Suppressor macrophage (primary cell): ENCODE measurements at places on chromosomes 13 and 19.

- no peak for DNase-seq
Measured at GRCh38 chr13:111258637-111259036, 61.8 kb upstream of the TEX29 start.

GRCh38 chr19:58002384-58003173 is at the start of gene ZNF606:
Gene ZNF606, minus strand, starts transcription at chr19:58002820. Its CDS starts 1,501 bp downstream, at chr19:58001319.
- peak; percentile 90 for DNase-seq

DNA sequence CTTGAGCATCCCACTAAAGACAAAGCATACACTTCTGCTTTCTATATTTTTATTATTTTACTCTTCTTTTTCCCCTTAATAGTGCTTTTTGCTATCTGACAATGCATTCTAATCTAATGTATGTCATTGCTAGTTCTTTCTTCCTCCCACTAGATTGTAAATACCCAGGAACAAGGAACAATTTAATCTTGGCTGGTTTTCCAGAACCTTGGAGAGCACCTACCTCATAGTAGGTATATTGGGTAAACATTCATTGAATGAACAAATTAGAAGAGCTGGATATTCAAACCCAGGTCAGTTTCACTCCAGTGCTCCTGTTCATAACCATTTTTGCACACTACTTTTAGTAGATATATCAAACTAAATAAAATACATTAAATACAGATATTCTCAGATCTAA is 1617.6 kb upstream of the SLC10A2 start:
- DNase-seq = no peak

DNA sequence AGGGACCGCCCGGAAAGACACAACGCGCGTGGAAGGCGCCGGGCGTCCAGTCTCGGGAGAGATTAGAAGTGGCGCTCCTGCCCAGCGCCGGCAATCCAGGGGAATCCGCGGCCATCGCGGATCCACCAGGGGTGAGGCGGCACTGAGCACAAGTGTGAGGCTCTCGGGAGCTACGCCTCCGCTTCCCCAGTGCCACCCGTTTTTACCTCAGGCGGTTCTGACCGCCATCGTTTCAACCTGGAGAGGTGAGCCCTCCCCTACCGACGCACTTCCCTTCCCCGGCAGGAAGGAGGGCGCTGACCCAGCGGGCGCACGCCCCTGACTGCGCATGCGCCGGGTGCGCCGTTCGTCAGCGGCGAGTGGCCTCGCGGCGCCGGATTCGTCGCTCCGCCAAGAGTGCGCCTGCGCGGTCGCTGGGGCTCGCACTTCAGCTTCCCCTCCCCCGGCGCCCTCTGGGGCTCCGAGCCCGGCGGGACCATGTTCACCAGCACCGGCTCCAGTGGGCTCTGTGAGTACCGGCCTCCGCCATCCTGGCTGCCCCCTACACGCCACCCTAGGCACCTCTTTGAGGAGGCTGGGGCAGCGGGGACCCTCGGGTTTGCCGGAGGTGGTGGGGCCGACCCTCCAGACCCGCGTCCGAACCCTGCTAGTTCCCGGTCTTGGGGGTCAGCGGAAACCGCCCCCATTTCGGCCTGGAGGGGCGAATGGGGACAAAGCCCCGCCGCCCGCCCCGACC is at the start of gene UBAC2:
TSS of gene UBAC2 (plus strand) at position 423 of the 736 bp plus-strand sequence. CDS start at position 478, 55 bp downstream.
- peak; percentile 99 for DNase-seq

DNA sequence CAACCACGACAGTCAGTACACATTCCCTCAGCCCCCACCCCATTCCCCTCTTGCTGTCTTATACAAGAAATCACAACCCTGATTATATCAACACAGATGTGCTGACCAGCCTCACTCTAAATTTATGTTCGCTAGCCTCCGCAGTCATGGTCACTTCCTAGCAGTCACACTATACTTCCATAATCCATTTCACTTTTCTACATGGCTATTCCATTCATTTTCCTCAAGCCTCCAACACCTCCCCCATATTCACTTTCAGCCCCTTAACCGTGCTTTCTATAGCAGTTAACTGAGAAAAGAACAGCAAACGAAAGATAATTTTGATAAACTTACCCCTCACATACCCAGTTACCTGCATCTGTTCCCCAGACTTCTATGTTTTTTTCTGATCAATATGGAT is 8.4 kb downstream of the LSM14A start:
- DNase-seq = no peak

DNA sequence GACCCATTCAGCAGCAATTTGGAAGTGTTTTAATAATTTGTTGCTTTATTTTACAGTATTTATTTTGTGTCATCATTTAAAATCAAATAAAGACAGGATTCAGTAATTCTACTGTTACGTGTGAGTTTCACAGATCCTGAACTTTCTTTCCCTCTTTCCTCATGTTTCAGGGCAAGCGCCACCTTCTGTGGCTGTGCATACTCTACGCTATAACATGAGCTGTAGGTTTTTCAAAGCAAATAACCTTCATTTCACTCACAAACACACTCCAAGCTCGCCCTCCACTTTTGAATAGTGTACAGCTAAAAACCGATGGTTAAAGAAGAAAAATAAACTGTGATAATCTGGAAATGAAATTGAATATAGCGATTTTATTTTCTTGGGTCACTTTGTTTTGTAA is 753.3 kb downstream of the OLFM4 start:
- no peak for DNase-seq

GRCh38 chr19:3146677-3147100 is 10.9 kb downstream of the GNA15 start:
- peak; percentile 54 for DNase-seq

DNA sequence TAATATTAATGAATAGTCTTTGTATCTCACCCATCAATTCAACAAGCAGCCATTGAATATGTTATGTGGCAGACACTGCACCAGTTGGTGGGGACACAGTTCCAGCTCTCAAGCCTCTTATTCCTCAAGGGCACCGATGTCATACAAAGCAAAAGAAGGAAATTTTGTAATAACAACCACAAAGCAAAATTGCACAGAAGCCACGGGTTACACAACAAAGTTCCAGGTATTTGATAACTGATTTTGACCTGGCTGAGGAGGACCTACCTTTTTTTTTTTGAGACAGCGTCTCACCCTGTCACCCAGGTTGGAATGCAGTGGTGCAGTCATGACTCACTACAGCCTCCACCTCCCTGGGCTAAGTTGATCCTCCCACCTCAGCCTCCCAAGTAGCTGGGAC is 266.7 kb downstream of the FOXO1 start:
- peak; percentile 42 for DNase-seq

DNA sequence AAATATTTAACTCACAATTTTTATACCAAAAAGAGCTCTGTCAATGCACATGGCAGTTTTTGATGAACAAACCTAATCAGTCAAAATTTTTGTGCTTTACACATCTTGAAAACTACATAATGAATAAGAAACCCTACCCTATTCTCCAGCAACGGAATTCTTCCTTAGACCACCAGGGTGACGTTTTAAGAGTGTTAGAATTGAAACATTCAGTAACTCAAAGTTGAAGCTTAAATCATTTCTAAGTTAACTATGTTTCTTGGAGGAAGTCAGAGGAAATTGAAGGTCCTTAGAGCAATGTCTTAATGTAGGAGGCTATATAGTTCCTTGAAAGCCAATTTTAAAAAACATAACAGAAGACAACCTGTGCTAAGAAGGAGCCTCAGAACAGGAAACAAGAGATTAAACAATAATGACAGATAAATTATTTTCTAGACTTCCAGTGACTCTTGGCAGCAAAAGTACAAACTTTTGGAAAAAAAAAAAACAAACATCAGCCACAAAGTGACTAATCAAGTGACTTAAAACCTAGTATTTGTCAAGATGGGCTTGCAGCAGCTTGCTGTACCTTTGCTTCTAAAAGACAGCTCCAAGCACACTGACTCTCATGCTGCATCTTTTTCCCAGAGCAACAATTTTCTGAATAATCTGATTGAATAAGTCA is 6.2 kb downstream of the SPRY2 start:
- DNase-seq = no peak

DNA sequence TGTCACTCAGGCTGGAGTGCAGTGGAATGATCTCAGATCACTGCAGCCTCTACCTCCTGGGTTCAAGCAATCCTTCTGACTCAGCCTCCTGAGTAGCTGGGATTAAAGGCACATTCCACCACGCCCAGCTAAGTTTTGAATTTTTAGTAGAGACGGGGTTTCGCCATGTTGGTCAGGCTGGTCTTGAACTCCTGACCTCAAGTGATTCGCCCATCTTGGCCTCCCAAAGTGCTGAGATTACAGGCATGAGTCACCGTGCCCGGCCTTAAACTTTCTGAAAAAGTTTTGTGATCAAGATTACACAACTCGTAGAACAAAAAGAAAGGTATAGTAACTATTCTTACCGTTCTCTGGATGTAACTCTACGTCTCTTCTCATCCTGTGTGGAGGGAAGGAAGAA is 21.2 kb downstream of the DNMT1 start:
- no peak for DNase-seq

DNA sequence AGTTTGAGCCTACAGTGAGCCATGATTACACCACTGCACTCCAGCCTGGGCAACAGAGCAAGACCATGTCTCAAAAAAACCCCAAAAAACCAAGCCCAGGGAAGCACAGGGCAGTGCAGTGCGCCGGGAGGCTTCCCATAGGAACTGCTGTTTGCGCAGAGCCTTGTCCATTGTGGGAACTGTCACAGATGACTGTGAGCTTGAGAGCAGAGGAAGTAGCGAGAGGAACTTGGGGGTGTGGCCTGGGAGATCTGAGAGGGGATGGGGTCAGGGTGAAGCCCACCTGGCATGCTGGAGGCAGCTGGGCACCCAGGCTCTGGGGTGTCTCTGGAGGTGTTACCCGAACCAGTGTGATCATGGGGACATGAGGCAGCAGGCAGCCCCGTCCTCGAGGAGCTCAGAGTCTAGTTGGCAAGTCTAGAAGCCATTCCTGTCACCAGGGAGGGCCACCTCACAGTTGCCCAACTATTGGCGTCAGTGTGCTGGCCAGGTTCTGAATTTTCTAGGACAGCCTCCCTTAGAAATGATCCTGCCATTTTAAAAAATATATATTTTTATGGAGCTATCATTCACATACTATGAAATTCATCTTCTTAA is 10.4 kb downstream of the KDM4B start:
- DNase-seq = peak; percentile 56

DNA sequence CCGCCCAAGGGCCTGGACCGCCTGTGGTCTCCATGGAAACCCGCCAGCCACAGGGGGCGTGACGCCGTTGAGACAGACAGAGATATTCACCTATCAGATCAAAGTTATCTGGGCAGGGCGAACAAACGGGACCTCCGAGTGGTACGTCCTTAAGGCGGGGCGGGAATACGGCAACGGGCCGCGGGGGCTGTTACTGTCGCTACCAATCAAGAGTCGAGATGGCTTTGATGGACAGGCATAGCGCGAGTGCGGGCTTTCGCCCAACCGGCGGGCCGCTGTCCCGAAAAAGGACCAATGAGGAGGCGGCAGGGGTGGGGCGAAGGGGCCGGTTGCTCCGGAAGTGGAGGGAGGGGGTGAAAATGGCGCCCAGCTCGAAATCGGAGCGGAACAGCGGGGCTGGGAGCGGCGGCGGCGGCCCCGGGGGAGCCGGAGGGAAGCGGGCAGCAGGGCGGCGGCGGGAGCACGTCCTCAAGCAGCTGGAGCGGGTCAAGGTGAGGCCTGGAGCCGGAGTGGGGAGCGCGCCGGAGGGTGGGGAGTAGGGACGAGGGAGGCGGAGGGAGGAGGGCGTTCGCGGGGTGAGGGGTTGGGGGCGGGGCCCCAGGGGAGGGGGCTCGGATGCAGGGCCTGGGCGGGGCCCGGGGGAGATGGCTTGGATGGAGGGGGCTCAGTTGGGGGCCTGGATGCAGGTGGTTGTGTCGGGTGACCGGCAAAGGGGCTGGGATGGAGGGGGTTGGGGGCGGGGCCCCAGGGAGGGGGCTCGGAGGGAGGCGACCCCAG is at the start of gene DCAF15:
TSS of gene DCAF15 (plus strand) at position 356 of the 777 bp plus-strand sequence. CDS start at position 360, 4 bp downstream.
- DNase-seq = peak; percentile 100

DNA sequence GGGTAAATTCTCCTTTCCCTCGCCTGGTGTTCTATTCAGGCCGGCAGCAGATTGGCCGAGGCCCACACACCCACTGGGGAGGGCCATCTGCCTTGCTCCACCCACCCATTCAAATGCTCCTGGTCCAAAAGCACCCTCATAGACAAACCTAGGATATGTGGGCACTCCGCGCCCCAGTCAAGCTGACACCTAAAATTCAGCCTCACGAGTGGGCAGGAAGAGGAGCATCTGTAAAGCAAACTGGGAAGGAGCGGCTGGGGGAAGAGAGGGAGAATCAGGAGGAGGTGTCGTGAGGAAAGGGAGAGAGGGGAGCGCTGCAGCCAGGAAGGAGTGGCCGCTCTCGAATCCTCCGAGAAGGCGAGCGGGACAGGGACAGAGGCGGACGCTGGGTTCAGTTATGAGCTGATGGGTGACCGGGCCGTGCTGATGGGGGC is 136.9 kb downstream of the USP12 start:
- no peak for DNase-seq

DNA sequence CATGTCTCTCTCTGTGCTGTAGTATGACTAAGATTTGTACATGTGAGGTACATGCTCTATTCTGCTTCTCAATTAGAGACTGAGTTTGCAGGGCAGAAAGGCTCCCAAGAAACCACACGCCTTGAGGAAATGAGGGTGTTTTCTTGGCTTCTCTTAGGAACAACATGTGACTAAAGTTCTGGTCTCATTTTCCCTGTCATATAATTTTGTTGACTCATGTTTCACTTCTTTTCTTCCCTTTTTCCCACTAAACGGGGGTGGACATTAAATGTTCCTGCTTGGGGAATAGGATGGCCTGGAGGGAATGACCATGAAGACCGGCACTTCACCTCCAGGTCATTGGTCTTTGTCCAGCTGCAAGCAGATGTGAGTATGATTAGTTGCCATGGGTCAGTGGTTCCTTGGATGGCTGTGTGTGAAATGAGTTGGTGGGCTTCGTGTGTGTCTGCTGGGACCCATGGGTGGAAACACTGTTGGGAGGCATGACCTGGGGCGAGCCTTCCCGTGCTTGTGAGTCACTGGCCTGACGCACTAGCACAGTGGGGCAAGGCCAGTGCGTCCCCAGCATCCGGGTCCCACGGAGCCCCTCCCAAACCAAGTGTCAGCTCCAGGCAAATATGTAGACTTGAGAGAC is 56.6 kb downstream of the COL4A1 start:
- DNase-seq = peak; percentile 38

DNA sequence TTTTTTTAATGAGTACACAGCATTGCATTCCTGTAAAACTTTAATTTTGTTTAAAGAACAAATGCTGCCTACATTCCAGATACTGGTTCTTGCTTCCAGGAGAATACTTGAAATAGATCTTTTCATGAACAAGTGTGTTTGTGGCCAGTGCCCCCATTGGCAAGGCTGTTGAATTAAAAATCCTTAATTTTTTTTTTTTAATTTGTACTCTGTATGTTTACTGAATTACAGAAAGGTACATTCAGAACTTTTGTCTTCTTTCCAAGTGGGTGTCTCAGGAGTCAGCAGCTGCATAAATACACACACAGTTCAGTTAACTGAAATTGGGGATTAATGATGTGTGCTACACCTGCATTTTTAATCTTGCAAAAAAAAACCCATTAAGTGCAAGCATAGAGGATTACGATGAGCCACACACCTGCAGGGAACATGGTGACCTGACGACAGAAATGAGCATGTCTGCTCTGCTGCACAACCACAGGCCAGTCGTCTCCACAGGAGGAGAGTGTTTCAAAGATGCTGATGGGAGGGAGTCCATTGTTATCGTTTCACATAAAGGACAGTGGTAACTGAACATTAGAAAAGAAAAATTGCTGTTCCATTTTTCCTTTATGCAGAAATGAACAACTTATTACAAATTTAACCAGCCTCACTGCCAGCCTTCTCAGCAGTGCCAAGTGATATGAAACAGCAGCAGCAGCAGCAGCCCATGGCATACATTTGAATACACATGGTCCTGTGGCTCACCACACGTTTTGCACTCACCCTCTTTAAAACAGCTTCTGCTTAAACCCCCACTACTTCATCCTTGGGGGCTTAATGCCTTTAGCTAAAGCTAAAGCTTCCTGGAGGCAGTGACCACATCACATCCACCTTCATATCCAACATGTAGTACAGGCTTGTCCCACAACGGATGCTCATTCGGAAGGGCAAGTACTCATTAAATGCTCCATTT is 72.3 kb upstream of the RFC3 start:
- no peak for DNase-seq
